Stimulated activated CD4-positive, alpha-beta T cell treated with anti-CD3 and anti-CD28 coated beads, Interleukin-1b, Interleukin-23, amount 100 ng/mL, for 48 hours (primary cell): ENCODE measurements at places on chromosomes 5 and 9.

GRCh38 chr5:160537116-160537515 lies 115.5 kb downstream of the PTTG1 start:
- no peak for DNase-seq

DNA sequence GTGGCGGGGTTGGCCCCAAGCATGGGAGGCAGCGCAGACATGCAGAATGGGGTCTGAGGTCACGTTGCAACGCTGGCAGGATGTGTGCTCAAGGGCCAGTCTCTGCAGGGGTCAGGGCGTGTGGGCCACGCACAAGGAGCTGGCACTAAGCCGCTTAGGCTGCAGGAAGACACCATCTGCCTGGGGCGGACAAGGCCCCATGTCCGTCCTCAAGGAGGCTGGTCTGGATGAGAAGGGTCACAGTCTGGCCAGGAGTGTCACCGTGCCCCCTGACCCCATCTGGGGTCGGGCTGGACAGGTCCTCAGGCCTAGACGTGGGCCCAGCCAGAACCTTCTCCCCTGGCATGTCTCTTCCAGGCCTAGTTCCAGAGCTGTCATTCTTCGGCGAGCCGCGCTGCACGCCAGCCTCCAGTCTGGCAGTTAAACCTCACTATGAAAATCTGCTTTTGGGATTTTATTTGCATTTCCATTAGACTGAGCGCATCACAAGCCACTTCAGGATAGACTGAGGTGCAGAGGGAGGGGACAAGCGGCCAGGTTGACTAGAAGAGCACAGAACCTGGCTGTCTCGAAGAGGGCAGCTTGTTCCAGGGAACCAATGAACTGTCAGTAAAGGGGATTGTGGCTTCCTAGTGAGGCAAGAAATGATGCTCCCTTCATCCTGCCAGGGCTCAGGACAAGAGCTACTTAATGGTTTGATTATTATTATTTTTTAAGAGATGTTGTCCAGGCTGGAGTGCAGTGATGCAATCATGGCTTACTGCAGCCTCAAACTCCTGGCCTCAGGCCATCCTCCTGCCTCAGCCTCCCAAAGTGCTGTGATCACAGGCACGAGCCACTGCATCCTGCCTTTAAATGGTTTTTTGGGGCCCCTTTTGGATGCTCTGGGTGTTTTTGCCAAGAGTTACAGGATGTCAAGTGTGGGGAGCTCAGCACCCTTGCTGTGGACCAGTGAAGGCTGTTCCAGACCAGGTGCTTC lies 4.3 kb downstream of the BRD3OS start:
- no peak for DNase-seq

DNA sequence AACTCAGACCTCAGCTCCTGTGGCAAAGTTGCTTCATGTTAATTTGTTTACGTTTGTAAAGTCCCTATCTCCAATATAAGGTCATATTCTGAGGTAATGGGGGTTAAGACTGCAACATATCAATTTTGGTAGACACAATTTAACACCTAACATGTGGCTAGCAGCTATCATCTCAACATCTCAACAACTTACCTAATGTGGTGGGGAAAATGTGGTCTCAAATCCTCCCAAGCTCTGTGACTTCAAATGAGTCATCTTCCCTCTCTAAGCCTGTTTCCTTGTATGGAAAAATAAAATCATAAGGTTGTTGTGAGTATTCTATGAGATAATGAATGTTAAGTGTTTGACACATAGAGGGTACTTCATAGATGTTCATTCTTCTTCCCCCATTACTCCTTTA lies 443.3 kb downstream of the CDK5RAP2 start:
- no peak for DNase-seq

- DNase-seq: no peak
These were observed 50.7 kb downstream of the FBXW11 start for GRCh38 chr5:171955761-171956160.

- no peak for DNase-seq
These were observed 411 bp upstream of the MAT2B start for GRCh38 chr5:163505049-163505367.
